ENCODE measurements at places on chromosomes 5 and 9.
A peak's percentile ranks its signal among the peaks of the same experiment; 100 is the strongest.

DNA sequence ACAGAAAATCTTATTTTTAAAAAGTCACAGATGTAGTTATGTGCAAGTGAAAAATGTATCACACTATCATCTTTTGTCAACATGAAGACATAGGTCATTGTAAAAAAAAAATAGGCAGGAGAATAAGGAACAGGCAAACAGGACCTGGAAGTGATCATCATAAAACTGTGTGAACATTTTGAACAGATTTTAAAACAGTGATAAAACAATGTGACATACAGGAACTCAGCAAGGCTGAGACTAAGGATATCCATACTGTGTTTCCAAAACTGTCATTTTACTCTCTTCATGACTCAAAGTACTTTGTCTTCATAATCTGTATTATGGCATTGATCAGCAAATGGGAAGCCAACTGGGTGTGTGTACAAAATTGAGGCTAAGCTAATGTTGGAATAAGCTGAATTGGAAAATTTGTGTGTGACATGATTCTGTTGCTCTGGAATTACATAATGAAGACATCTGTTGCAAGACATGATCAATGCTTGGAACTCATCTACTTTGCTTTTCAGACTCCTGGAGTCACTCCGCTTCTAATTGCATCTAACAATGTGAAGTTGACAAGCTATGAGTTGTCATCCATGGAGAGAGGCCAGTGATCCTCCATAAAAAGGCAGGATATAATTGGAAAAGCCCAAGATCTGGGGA is 978.7 kb upstream of the NUDT12 start:
- DNase-seq: no peak

GRCh38 chr5:38768412-38769211 is 77.2 kb upstream of the OSMR start:
- no peak for DNase-seq

DNA sequence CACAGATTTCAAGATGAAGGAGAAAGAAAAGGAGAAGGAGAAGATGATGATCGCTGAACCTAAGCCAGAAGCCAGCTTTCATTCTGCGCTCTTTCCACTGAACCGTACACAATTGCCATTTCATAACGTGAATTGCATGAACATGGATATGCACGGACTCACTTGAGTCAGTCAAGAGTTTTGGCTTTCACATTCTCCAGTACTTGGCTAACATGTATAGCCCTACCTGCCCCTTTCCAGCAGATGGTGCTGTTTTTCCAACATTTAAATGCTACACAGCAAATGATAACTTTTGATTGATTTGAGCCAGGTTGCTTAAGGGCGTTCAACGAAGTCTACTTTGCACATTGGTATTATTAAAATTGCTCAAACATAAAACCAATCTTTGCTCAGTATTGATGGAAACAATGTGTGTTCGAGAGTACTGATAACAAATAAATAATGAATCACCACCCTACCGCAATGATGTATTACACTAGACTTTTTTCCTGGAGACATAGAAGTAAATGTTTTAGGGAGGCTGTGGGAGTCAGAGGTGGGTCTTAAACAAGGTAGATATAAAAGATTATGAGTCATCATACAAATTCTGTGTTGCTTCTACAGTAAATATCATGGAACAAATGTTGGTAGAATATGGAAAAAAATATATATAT is 196.4 kb downstream of the TRPM3 start:
- peak; percentile 45 for DNase-seq

GRCh38 chr5:59673438-59674058 is 220.0 kb downstream of the PDE4D start:
- DNase-seq: peak; percentile 37

DNA sequence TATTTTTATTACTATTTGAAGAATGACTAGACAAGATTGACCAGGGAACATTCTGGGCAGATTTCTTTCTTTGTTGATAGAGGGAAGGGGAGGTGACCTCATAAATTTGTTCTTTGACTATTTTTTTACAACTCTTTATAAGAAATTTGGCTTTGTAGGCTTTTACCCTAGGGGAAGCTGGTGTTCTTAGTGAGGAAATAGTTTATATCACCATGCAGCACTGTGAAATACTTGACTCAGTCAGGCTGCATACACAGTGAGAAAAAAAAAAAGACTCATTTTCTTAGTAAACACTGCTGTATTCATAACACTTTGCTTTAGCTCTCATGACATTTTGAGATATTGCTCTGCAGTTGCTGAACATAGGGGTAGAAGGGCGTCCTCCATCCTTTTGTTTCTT is 336.6 kb upstream of the PIK3R1 start:
- DNase-seq: no peak

GRCh38 chr5:95526871-95527270 is 27.9 kb downstream of the SKIC3 start:
- no peak for DNase-seq

DNA sequence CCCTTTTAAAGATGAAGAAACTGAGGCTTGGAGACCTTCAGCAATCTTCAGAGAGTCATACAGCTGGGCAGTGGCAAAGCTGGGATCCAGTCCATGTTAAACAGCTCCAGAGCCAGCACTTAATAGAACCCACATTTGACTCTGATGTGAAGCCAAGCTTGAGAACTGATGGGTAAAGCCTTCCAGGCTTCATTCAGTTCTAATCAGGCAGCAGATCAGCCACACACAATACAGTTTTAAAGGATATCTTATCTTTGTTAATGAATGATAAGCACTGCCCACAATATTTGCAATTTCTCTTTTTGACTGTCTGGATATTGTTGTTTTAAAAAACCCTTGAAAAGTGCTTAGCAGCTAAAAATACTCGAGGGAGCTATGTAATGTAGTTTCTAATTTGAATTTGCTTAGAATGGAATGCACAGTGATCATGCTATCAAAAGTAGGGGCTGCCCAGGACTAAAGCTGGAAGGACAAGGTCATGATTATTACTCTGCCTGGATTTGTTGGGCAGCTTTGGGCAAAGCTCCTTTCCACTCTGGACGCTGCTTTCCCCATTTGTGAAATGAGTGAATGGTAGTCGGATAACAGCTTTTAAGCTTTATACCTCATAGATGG is 31.3 kb upstream of the HTR4 start:
- no peak for DNase-seq

- no peak for DNase-seq
Observed at GRCh38 chr9:23779220-23779619, 46.8 kb downstream of the ELAVL2 start.
